ENCODE measurements at places on chromosomes 7 and 10.

GRCh38 chr10:124748166-124748565 lies 4.0 kb upstream of the FAM53B start:
- no peak for DNase-seq

DNA sequence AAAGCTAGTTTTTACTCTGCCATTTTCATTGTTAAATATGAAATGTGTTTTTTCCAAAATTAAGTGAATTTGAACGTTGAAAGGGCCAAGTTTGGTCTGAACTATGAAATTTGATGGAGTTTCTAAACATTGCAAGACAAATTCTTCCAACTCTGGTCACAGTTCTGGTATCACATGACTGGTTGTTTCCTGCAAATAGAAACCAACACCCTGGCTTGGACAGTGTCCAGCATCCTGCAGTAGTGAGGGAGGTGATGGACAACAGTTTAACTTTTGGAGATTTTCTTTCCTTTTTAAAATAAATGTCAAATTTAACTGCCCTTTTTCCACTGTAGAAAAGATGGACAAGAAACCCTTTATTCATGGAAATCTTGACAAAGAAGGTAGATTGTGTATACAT lies 54.8 kb upstream of the AGBL3 start:
- DNase-seq: no peak

- DNase-seq: no peak
Measured at GRCh38 chr10:69871074-69871473, 69.4 kb downstream of the COL13A1 start.

DNA sequence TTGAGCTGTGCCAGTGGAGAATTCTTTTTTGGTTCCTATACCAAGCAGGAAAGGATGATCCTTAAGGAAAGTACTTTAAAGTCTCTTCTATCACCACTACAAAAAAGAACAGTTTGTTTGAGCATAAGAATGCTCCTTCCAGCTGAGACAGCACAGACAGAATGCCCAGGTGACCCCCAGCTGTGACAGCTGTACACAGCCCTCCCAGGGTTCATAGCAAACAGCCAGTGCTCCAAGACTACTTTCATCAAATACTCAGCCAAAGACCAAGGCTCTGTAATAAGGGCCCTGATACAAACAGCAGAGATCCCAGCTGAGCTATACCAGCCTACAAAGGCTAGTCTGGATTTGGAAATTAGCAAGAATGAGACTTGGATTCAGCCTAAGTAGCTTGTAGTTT lies 65.7 kb downstream of the NXPH1 start:
- no peak for DNase-seq

DNA sequence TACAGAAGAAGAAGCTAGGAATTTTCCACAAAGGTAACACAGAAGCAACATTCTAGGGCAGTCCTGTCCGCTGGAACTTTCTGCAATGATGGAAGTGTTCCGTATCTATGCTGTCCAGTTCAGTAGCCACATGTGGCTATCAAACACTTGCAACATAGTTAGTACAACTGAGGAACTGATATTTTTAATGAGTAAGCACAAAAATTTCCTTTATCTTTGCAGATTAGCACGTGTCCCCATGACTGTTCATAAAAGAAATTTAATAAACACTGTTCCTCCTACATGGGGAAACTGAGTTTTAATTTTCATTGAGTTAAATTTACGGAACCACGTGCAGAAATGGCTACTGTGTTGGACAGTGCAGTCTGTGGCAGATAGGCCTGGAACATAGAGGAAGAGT lies 336.4 kb upstream of the KMT2E start:
- DNase-seq: no peak

DNA sequence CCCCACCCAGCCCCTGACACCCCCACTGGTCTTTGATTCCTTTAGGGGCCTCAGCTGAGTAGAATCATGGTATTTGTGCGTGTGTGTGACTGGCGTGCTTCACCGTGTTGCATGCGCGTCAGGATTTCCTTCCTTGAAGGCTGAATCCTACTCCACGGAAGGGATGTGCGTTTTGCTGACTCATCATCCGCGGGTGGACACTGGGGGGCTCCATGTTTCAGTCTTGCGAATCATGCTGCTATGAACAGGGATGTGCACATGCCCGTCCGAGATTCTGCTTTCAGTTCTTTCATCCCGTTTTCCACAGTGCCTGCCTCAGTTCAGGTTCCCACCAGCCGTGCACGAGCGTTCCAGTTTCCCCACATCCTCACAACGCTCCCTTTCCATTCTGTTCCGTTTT lies 20.9 kb upstream of the JAKMIP3 start:
- no peak for DNase-seq

DNA sequence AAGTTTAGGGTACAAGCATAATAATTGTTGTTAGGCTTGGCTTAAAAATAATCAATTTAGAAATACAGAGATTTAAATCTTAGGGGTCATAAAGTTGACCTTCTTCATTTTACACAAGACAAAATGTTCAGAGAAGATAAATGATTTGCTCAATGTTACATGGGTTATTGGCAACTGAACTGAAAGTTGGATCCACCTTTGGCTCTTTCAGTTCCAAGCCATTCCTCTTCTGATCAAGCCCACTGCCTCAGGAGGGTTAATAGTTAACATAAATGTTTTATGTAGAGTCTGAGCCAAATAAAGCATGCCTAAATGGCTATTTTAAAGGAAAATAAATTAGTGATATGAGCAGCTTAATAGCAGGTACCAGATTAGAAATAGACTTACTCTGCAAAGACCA lies 79.1 kb upstream of the RHOBTB1 start:
- no peak for DNase-seq

DNA sequence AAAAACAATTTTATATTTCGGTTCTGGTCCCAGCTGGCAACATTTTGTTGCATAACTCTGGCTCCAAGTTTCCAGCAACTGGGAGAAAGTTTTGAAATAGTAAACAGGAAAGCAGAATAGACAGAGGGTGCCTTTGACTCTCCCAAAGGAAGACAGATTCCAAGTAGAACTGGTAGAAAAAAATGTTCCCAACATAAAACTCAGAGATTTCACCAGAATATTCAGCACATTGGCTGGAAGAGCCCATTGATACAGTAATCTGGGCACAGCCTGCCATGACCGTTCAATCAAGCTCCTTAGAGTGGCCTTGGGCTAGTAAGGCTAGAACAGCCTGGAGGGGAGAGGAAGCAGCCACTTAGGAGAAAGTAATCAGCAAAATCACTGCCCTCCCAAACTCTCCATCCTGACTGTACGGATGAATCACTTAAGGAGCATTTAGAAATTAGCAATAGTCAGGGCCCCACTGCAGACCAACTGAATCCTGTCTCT lies 120.4 kb downstream of the CUBN start:
- DNase-seq: no peak

GRCh38 chr7:703049-703448 lies 23.4 kb upstream of the DNAAF5 start:
- DNase-seq: no peak

DNA sequence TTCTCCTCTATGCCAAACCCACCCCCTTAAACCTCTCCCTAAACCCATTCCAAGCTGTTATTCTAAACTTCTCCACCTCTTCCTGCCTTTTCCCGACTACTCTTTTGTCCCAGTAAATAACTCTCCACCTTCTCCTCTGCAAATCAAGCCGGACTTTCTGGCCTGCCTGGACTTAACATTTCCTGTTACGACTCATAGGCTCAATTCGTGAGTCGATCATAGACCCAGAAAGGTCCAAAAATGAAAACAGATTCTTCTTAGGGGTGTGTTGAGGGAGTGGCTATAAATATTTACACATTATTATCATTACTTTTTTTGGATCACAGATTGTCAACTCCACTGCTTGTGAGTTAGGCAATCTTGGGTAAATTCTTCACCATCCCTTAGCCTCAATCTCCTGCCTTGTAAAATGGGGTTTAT lies 59.0 kb upstream of the HABP2 start:
- no peak for DNase-seq

DNA sequence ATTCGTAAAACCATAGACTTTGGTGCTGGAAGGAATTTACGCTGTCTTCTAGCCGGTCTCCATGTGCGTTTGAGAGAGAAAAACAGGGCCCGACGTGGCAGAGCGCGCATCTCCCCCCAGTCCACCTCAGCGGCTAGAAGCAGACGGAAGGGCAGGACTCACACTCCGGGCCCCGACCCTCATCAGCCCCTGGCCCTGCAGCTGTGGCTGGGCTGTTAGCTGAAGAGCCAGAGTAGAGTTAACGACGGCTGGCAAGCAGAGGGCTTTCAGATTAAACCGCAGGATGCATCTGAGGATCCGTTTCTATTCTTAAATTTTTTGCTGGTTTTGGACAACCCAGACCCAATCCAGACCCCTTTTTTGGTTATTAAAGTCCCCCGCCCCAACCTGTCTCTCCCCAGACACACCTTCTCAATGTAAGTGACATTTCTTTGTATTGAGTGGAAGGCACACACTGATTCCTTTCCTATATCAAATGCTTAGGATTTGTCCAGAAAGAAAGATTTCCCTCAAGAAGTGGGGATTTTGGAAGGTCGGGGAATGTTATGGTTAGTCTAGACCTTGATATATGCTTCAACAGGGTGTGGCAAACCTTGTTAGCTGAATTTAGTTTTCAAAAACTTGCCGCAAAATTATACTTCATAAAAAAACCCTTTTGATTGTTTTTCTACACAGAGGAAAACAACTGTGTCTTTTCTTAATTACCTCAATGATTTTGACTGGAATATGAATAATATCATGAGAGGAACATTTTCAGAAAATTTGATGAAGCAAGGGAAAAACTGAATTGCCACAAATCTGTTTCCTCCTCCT lies 1.7 kb upstream of the TBX20 start:
- no peak for DNase-seq

DNA sequence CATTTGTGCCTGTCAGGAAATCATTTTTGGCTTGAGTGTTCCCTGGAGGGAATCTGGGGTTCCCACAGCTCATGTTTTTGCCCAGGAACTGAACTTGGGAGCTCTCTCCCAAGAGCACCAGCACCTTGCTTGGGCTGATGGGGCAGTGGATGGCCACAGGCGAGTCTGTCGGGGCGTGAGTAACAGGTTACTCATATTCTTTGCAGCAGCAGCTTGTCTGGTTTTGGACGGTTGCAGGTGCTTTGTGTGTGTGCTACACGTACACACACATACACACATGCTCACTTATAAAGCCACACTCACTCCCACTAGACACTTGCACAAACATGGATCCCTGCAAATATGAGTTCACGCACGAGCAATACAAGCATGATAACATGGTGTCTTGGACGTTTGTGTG lies 2.9 kb upstream of the PALD1 start:
- no peak for DNase-seq

DNA sequence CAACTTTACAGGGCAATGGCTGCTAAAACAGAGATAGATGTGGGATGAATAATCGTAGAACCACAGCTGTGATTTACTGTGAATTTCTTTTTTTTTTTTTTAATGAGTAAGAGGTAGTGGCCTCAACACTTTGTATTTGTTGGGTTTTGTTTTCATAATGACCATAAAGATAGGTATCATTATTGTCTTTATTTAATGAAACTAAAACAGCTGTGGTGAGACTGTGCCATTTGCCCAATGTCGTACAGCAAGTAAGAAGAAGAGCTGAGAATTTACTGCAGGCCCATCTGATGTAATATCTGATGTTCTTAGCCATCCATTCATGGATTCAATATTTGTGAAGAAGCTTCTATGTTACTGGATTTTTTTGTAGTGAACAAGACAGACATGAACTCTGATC lies 271.2 kb downstream of the IPMK start:
- DNase-seq: no peak

DNA sequence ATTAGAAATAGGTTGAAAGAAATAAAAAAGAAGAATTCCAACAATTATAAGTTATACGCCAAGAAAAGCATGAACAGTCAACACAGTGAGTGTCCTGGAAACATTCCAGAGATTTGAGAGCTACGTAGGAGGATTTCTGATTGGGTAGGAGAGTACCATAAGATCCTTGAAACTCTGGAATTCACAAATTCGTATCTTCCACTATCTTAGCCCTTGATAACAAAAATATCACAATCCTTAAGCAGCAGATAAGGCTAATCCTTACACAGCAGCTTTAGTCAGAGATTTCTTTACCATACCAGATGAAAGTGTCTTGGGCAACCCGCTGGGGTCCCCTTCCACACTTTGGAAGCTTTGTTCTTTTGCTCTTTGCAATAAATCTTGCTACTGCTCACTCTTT lies 8.2 kb downstream of the TPK1 start:
- no peak for DNase-seq

GRCh38 chr7:27640884-27641574 lies 21.7 kb downstream of the HIBADH start:
- no peak for DNase-seq

- no peak for DNase-seq
Measured at GRCh38 chr10:4677296-4678021, 148.5 kb upstream of the AKR1E2 start.

GRCh38 chr7:136976504-136977251 lies 108.2 kb downstream of the CHRM2 start:
- no peak for DNase-seq

DNA sequence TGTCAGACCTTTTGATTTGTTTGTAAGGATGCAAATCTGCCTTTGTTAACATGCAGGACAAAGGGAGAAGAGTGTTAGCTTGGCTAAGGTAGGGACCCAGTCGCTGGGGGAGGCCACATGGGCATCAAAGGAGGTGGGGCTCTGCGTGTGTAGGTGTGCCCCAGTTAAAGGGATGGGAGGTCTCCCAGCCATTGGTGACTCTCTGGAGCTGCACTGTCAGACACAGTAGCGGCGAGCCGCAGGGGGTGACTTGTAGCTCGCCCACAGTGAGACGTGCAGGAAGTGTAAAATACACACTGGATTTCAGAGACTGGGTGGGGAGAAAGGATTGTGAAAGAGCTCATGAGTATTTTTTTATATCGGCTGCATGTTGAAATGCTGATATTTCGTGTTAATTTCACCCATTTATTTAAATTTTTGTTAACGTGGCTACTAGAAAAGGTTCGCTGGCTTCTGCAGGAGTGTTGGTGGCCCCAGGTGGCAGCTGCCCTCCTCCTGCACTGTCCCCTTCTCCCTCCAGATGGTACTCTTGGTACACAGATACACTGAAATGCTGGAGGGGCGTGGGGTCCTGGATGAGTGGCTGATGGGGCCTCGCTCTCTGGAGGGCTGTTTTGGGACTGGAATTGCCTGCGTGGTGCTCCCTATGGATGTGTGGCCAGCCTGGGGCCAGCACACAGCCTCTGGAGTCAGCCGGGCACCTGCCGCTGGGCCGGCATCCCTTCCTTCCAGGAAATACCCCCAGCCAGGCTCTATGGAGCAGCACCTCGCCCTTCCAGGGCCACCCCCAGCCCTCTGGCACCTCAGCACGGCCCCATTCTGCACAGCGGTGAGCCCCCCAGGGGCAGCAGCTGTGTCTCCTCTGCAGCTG lies 59.2 kb downstream of the LHPP start:
- DNase-seq: no peak

DNA sequence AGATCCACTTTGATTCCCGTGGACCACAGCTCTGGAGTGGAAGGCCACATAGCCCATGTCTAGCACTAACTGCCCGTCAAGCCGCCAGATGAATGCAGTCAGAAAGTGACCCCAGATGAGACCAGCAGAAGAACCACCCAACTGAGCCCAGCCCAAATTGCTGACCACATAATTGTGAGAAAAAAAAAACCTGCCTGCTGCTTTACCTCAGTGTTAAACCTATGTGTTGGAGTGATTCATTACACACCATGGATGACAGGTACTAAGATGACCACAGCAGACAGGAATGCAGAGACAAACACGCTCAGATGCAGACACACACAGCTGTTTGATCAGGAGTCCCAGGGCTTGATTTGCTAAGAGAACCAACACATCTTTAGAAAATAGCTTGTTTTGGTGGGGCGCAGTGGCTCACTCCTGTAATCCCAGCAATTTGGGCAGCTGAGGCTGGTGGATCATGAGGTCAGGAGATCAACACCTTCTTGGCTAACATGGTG lies 168.1 kb upstream of the PPP2R2D start:
- no peak for DNase-seq
